ENCODE measurements at places on chromosomes 1 and 21. TPM values are rescaled to one million over a fixed set of nuclear protein-coding genes. Genes with fewer than 3 reads are reported as not detected.
A peak's percentile ranks its signal among the peaks of the same experiment; 100 is the strongest.

MEX3A gene
- total RNA-seq: 0.21 TPM

KCNA3 gene
- total RNA-seq: 61.7 TPM

GRCh38 chr1:156052862-156053767 is 483 bp downstream of the UBQLN4 start:
- peak; percentile 32 for ATAC-seq

SDE2 gene
- 16.1 TPM for total RNA-seq

DNA sequence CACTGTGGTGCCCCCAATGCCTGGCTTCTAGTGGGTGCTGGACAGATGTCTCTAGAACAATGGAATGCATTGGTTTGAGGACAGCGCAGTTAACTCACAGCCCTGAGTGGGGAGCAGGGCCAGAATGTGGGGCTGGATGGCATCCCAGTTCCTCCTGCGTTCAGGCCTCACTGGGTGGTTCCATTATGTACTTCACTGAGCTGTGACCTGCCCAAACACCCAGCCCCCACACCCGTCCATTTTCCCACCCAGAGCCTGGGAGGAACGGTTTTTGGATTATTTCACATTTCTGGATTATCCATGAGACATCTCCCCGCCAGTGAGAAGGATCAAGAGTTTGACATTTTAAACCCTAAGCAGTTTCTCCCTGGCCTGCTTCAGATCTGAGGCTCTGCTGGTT is 55.3 kb upstream of the WASF2 start:
- no peak for ATAC-seq

PCP4 gene
- not detected for total RNA-seq

DNA sequence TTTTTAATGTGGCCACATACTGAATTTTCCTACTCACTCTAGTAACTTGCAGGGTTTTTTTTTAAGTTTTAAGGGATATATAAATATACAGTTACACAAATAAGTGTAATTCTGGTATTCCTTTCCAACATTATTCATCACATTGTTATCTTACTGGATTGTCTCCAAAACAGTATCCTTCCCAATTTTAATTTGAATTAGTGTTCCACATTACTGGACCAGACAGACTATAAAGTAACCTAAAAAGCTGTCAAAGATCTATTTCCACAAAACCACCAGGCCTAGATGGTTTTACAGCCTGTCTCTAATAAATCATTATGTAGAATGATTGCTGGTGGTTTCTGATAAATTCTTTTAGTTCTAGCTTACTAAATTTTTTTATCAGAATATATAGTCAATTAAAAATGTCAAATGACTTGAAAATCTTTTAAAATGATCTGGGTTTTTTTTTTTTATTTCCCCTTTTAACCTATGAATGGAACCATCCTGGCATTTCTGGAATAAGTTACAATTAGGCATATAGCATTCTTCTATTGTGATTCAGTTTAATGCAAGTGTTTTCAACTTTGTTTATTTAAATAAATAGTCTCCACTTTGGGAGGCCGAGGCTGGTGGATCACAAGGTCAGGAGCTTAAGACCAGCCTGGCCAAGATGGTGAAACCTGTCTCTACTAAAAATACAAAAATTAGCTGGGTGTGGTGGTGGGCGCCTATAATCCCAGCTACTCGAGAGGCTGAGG is 59.3 kb downstream of the PACC1 start:
- ATAC-seq: no peak

BACE2 gene
- total RNA-seq: not detected

CTPS1 gene
- total RNA-seq: 102 TPM

DNA sequence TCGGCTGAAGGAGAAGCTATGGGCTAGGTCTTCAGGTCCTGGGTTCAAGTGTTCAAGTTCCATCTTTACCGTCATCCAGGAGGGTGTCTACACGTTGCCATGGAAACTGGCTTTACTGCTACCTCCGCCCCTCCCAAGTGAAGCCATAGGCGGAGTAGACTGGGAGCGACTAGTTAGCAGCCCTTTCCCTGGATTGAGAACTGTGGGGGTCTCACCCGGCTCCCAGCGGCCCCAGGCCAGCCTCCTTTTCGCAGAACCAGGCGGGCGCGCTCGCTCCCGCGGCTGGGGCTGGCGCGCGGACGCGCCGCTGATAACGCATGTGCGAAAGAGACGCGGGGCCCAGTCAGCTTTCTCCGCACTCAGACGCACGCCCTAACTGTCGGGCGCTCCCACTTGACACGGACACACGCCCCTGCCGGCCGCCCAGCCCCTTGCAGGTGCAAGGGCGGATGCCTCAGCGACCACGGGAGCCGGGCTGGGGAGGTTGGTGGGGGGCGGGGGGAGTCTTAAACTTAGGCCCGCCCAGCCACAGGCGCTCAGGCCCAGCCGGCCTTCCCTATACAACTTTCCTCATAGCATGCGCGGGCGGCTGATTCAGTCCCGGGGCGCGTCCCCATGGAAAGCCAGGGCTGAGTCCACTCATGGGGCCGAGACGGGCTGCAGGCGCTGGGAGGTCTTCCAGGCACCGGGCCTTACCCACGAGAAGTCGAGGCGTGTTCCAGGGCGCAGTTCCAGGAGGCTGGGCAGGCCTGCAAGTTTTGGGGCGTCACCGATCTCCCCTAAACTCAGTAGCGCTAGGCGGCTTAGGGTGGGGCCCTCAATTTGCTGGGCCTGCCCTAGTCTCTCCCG is 7.4 kb downstream of the EFNA4 start:
- peak; percentile 86 for ATAC-seq

DNA sequence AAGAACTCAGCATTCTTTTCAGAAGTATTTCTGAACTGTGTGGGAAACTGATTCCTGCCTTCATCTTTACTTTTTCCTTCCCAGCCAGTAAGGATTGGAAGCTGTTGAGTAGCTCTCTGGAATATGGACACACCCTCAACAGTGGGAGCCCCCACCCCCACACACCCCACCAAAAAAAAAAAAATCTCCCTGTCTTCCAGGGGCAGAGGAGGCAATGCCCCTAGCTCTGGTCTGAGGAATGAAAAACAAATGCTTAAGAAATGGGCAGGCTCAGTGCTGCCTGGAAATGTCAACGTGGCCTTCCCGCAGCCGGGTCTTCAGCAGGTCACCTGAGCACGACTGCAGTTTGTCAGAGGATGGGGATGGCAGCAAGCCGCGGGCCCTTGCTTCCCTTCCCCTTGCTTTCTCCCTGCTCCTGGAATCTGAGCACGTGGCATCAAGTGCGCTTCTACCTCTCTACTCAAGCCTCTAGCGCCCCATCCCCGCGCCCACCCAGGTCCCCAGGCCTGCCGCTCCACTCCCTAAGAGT is 479 bp downstream of the RGS16 start:
- ATAC-seq: peak; percentile 23

GRCh38 chr1:34131396-34132160 is 33.5 kb downstream of the CSMD2 start:
- no peak for ATAC-seq

ZBTB8B gene
- total RNA-seq: not detected

- no peak for ATAC-seq
These were observed 117.8 kb upstream of the PLXNA2 start for GRCh38 chr1:208362011-208362410.

DNA sequence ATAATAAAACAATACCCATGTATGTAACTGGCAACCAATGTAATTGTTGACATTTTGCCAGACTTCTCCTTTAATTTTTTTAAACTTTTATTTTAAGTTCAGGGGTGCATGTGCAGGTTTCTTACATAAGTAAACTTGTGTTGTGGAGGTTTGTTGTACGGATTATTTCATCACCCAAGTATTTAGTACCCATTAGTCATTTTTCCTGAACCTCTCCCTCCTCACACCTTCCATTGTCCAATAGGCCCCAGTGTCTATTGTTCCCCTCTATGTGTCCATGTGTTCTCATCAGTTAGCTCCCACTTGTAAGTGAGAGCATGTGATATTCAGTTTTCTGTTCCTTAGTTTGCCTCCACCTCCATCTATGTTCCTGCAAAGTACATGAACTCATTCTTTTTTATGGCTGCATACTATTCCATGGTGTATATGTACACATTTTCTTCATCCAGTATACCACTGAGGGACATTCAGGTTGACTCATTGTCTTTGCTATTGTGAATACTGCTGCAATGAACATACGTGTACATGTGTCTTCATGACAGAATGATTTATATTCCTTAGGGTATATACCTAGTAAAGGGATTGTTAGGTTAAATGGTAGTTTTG is 6.7 kb downstream of the DEPDC1 start:
- no peak for ATAC-seq

DNA sequence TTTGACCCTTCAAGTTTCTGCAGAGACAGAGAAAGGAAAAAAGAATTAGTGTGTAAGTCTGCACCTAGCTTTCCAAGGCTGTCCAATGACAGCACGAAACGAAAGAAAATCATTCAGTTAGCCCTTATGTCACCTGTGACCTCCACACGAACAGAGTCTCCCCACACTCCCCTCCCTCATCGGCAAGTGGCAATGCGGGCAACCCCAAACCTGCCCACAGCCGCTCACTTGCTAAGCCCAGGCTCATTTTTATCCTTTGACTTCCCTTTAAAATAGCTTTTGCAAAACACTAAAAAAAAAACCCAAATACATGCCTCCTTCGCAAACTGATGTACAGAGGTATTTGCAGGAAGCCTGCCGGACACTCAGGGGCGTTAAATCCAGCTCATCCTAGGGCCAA is 10.3 kb downstream of the RCC2 start:
- no peak for ATAC-seq

DNA sequence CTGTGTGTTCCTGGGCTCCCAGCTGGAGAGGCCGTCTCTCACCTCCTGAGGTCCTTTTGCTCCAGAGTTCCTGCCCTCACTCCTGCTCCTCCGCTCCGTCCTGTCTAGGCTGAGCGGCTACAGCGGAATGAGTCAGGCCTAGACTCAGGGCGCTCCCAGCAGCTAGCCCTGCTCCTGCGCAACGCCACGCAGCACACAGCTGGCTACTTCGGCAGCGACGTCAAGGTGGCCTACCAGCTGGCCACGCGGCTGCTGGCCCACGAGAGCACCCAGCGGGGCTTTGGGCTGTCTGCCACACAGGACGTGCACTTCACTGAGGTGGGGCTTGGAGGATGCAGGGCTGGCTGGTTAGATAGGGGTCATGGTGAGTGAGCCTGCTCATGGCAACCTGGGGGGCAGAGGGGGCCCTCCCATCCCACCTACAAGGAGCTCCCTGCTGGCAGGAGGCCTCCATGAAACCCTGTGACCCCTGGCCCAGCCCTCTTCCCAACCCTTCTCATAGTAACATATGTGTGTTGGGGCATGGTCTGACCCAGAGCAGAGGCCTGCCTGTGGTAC is 15.1 kb downstream of the PSRC1 start:
- ATAC-seq: no peak

DNA sequence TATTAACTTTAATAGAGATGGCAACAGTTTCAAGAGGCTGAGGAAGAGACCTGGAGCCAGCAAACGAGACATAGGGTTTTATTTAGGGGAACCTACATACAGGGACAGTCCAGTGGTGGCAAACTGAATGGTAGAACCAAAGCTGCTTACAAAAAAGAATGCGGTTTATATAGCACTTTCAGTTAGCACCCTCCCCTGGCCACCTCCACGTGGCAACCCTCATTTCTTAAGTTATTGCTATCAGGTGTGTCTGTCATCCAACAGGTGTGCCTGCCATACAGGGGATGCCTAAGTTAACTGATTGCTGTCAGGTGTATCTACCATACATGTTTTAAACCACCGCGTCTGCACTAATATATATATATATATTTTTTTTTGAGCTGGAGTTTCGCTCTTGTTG is 129.2 kb upstream of the DUSP10 start:
- ATAC-seq: no peak

- ATAC-seq: no peak
These were observed 108.9 kb upstream of the POGK start for GRCh38 chr1:166730299-166730888.

TSSK3 gene
- 0.61 TPM for total RNA-seq

DNA sequence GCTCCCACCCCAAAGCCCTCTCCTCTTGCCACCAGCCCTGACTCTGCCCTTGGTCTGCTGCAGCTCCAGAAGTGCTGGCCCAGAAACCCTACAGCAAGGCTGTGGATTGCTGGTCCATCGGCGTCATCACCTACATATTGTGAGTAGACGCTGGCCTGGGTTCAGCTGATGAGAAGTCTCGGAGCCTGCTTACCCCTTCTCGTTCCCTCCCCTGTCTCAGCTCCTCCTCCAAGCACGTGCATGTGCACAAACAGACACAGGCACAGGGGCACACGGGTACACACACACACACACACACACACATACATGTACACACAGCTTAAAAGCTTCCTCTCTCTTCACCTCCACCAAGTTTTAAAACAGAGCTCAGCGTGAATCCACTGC is 24.3 kb downstream of the CAMK1G start:
- peak; percentile 17 for ATAC-seq

- ATAC-seq: no peak
These were observed 179.4 kb downstream of the RHOU start for GRCh38 chr1:228914700-228915099.

LYPD8 gene
- total RNA-seq: not detected

RUNX1 gene
- 112 TPM for total RNA-seq

- ATAC-seq: no peak
These were observed 273.1 kb upstream of the PROX1 start for GRCh38 chr1:213714645-213715044.

DNA sequence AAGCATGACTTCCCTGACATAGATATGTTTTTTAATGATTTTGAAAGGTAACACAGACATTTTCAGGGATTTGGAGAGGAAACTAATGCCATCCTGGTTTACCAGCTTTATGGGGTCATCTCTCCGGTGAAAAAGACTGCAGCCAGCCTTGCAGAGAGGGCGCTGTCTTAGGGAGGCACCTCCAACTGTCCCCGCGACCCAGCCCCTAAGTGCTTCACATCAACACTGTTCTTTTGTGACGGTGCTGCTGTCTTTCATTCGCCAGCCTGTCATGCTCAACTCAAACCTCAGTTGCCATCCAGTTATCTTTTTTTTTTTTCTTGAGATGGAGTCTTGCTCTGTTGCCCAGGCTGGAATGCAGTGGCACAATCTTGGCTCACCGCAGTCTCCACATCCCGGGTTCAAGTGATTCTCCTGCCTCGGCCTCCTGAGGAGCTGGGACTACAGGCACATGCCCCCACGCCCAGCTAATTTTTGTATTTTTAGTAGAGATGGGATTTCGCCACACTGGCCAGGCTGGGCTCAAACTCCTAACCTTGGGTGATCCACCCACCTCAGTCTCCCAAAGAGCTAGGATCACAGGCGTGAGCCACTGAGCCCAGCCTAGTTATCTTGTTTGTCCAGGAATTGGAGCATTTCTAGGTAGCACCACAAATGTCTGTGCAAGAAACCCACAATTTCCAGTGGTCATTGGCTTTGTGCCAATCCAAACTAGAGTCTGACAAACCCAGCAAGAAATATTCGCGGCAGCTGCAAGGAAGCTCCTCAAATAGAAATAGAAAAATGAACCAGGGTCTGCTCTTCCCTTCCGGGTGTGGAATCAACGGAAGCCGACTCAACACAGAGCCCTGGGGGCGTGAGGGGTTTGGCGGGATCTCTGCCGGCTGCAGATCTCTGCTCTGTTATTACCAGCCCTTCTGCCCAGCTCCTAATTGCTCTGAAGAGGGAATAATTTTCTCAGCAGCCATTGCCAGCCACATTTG is 24.2 kb downstream of the PDE9A start:
- ATAC-seq: no peak

DNA sequence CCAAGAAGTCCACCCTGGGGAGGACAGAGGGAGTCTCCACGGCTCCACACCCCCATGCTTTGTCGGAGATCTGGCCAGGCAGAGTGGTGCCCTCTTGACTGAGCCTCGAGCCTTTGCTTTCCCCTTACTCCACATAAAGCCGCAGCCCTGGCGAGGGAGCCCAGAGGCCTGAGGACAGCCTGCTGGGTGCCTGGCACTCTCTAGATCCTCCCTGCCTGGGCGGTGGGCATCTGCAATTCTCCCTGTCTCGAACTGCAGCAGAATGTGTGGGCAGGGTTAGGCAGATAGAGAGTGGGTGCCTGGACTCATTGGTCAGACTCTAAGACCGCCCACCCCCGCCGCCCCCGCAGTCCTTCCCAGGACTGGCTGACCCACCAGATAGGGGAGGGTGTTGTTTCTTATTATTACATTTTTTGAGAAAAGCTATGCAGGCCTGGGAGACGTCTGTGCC is 13.9 kb downstream of the EPHX1 start:
- ATAC-seq: no peak

FAM110D gene
- total RNA-seq: not detected

Measured in activated T-helper 17 cell treated with anti-CD3 and anti-CD28 coated beads, Interleukin-2, amount 50 U/mL, for 72 hours (primary cell).